ENCODE measurements at places on chromosomes 3 and 15.

- peak; percentile 82 for DNase-seq
Measured at GRCh38 chr15:45166834-45167630, 20.7 kb downstream of the SHF start.

- no peak for DNase-seq
Measured at GRCh38 chr3:36175113-36175812, 205.0 kb upstream of the STAC start.

GRCh38 chr3:134768116-134768515, 26.9 kb upstream of the EPHB1 start:
- no peak for DNase-seq

DNA sequence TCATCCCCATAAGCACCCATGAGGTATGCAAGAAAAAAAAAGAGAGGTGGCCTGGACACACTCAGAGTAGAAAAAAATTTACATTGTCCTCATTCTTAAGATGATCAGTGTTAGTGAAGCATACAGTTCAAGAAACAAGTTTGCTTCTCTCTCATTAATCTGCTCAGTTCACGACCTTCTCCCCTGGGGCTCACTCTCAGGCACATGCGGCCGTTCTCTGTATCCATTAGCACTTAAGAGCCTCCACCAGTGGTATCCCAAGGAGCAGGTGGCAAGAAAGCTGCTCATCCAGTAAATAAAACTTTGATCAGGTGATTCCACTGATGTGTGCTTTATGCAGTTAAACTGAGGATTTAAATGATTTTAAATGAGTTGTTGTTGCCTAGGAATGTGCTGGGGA, 57.4 kb downstream of the ARHGAP31 start:
- no peak for DNase-seq

GRCh38 chr15:85642693-85643066, 152.0 kb downstream of the KLHL25 start:
- DNase-seq: no peak

- peak; percentile 74 for DNase-seq
Measured at GRCh38 chr3:107117922-107118536, 259.2 kb upstream of the CCDC54 start.

GRCh38 chr3:174270841-174271240, 588.3 kb upstream of the NAALADL2 start:
- DNase-seq: no peak
